Skeletal muscle tissue (tissue), 5 donors: ENCODE measurements at places on chromosomes 3 and 15. TPM values are rescaled to one million over a fixed set of nuclear protein-coding genes. Genes with fewer than 3 reads are reported as not detected.

Gene IVD
- total RNA-seq = 33.4 TPM

Gene TMEM108
- 7.3 TPM for total RNA-seq

Gene CHRNA3
- total RNA-seq = not detected

Gene TMEM44
- 14.1 TPM for total RNA-seq

Gene HIGD2B
- total RNA-seq = not detected
